ENCODE measurements at places on chromosomes 3 and 15.

- no peak for DNase-seq
Observed at GRCh38 chr15:57405133-57405532, 28.8 kb downstream of the CGNL1 start.

- no peak for DNase-seq
Observed at GRCh38 chr15:90794538-90794937, 73.8 kb upstream of the FURIN start.

- no peak for DNase-seq
Observed at GRCh38 chr3:156948402-156949210, 122.5 kb downstream of the LEKR1 start.

DNA sequence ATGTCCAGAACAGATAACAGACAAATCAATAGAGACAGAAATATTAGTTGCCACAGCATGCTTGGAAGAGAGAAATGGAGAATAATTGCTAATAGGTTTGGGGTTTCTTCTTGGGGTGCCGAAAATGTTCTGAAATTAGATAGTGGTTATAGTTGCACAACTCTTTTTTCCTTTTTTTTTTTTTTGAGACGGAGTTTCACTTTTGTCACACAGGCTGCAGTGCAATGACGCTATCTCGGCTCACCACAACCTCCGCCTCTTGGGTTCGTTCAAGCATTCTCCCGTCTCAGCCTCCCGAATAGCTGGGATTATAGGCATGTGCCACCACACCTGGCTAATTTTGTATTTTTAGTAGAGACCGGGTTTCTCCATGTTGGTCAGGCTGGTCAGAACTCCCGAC, 163.3 kb downstream of the PLCH1 start:
- DNase-seq = no peak

DNA sequence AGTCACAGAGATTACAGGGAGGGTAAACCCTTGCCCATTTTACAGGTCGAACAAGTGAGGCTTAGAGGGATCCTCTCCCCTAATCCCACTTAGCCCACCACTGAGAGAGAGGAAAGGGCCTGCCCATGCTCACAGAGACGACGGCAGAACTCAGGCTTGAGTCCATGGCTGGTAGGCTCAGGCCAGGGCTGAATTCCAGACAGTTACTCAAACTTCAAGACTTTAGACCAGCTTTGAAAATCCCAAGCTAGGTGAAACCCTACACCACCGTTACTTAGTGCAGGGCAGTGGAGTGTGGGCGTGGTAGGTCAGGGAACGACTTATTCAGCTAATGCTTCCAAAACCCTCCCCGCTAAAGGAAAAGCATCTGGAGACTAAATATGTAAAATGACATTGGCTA, 16.4 kb downstream of the GRIP2 start:
- DNase-seq = no peak

DNA sequence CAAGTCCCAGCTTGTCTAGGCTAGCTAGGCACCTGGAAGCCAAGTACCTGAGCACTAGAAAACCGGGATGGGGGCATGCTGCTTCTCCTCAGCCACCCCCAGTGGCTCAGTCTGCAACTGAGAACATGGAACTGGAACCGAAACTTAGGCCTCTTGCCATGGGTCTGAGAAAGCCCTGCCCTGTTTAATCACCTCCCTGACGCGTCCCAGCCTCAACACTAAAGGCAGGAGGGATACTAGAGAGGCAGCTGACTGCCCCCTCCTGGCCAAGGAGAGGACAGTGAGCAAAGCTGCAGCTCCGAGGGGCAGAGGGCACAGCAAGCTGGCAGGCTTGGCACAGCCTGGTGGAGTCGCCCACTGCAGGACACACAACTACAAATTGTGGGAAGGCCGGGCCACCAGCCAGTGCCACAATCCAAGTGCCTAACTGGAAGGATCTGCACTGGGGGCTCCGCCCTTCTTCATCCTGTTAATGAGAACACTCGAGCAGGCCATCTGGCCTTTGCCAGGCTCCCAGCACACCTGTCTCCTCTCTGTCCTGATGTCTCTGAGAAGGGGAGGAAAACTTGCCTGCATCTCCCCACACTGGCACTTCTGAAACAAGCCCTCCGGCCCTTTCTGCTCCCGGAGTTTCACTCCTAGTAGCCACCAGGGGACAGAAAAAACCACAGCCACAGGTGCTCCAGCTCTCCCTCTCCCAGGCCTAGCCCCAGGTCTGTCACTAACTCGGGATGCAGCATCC, 53.7 kb downstream of the BDH1 start:
- no peak for DNase-seq

GRCh38 chr15:48337607-48338006, 6.4 kb downstream of the DUT start:
- DNase-seq = no peak

GRCh38 chr3:141930801-141931200, 54.4 kb downstream of the ATP1B3 start:
- DNase-seq = no peak

DNA sequence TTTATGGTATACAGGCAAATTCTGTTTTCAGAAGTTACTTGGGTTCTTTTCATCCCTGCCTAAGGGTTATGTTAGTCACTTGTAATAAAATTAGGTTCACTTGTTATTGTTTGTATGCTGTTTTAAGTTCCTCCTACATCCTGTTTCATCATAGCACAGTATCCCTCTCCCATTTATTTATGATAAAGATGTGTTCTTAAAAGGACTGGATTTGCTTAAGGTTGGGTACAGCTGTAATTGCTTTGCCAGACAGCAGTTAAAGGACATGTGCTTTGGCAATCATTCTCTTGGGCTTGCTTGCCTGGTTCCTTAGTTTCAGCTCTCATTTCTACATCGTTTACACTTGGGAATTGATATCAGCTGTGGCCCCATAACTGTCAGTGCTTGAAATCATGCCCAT, 11.7 kb downstream of the ATP2C1 start:
- DNase-seq = no peak

DNA sequence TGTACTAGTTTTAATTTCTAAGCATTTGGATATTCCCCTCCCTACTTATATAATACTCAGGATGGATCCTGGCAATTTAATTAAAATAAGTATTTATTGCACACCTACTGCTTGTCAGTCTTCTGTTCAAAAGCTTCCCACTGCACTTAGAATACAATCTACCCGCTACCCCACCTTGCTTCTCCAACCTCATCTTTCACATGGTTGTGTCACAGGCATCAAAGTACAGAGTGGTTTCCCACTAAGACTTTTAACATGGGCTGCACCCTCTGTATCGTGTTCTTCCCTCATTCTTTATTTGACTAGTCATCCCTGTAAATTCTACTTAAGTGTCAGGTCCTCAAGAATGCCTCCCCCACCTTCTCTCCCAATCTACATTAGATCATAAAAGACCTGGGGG, 35.0 kb downstream of the RIOX2 start:
- DNase-seq = no peak

- no peak for DNase-seq
Observed at GRCh38 chr3:42886294-42886822, 10.7 kb upstream of the CYP8B1 start.
